ENCODE measurements at places on chromosomes 3 and 15. TPM values are rescaled to one million over a fixed set of nuclear protein-coding genes. Genes with fewer than 3 reads are reported as not detected.

DNA sequence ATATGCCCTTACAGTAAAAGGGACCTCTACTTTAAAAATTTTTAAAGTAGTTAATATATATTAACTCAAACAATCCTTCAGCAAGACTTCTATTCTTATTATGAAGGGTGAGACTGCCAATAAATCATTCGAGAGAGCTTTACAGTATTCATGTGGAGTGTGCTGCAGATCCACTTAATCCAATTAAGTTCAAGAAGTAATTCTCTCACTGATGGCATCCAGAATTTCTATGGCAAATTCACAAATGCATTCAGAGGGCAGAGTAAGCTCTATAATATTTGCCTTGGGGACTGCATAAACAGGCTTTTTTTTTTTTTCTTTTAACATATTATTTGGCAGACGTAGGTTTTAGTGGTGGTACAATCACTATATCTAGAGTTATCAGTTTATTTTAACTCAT is 692.0 kb downstream of the NLGN1 start:
- DNase-seq = no peak

DNA sequence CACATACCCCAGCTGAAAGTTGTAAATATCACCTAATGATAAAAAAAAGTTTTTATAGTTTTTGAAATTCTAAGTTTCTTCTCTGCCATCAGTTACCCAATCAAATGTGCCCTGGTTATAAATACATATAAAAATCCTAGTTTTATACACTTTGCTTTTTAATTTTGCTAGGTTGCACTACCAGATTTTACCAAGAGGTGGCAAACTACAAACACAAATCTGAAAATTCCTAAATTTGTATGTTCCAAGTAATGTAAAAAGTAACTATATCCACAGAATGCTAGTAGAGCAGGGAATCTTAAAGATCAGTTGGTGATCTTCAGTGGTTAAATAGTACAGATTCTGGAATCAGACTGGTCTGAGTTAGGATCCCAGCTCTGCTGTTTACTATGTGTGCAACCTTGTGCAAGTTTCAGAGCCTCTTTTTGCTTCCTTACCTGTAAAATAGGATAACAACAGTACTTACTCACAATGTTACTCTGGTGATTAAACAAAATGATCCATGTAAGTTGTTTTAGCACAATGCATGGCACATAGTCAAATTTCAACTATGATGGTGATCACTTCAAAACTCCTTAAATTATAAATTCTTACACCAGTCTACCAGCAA is 11.0 kb downstream of the TRPM7 start:
- DNase-seq = no peak

DNA sequence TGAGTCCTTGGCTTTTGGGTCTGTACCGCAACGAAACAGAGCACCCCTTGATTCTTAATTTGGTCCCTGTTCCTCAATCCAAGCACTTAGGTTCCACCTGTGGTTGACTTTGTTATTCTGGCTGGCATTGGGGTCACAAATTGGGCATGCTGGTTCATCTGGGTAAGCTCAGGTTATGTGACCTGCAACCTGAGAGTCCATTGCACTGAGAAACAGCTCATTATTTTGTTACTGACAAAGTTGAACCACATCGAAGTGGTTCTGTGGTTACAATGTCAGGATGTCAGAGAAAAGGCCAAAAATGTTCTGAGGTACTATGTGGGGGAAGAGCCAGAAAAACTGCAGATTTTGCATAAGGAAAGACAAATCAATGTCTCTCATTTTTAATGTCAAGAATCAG is 74.2 kb downstream of the ZNF621 start:
- no peak for DNase-seq

- no peak for DNase-seq
These were observed 68.3 kb upstream of the TBC1D5 start for GRCh38 chr3:17810759-17811158.

- no peak for DNase-seq
These were observed 148.0 kb upstream of the TPM1 start for GRCh38 chr15:62894322-62895085.

- no peak for DNase-seq
These were observed 28.4 kb downstream of the RASGRP1 start for GRCh38 chr15:38536201-38536676.

- DNase-seq = no peak
These were observed 10.4 kb downstream of the ARF4 start for GRCh38 chr3:57586778-57587177.

- DNase-seq = no peak
These were observed 22.4 kb downstream of the IDH2 start for GRCh38 chr15:90079619-90080457.

DNA sequence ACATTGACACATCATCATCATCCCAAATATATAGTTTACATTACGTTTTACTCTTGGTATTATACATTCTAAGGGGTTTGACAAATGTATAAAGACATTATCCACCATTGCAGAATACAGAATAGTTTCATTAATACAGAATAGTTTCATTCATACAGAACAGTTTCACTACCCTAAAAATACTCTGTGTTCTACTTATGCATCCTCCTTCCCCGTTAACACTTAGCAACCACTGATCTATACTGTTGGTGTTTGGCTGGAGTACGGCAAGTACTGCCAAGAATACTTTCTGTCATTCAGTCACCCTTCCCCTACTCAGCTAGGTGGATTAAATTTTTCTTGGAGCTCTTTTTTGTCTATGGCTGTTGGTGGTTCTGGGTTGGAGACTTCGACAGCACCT is 33.4 kb downstream of the LEKR1 start:
- no peak for DNase-seq

DNA sequence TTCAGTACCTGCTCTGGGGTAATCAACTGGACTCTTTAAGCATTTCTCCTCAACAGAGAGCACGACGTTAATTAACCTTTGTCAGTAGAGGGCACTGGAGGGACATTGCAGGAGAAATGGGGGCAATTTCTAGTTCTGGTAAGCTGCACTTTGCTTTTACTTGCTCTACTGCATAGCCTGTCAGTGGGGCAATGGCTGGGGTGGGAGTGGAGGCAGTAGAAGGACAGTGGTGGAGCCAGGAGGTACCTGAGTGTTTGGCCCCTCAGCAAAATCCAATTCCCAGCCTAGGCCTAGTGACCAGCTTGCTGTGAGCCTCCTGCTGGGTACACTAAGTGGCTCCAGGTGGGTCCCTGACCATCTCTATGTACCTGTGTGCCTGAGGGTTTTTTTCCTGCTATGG is 18.3 kb upstream of the MED12L start:
- DNase-seq = no peak

DNA sequence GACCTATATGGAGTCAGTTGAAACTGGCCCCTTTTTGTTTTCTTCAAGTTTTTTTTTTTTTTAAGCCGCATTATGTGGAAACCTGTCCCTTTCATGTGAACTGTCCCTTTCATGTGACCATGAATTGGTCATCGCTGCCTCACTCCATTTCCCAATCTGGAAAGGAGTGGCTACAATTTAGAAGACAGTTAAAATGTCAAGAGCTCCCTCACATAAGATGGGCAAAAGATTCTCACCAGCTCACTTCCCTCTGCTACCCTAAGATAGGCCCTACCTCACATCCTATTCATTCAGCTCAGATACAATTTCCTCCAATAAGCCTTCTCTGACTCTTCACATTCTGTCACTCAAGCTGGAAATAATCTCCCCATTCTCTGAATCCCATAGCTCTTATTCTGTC is 111.3 kb upstream of the BCL6 start:
- DNase-seq = no peak

- DNase-seq = no peak
These were observed 53.8 kb downstream of the CMTM6 start for GRCh38 chr3:32448686-32449474.

DNA sequence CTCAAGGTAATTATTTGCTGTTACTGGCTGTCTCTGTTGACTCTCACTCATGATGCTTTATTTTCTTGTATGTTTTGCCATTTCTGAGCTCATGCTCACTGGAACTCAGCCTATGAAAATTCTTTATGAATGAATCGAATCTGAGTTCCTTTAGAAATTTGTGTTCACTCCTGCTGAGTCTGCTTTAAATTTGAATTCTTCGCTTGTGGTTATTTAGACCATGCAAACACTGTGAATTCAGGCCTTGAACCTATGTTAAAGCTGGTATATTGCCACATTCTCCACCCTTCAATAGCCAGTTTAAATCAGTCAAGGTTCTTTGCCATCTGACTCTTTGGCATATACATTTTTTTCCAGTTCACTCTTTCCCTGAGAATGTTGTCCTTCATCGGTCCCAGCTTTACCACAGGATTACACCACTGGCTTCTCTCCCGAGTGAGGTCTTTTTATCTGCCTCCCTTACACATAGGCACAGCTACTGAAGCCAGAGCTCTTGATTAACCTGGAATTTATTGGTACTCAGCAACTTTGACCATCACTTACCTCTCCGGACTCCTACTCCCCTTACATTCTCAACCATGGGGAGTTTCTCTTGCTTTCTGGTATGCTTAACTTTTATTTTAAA is 400.6 kb downstream of the VPS13C start:
- DNase-seq = no peak

DNA sequence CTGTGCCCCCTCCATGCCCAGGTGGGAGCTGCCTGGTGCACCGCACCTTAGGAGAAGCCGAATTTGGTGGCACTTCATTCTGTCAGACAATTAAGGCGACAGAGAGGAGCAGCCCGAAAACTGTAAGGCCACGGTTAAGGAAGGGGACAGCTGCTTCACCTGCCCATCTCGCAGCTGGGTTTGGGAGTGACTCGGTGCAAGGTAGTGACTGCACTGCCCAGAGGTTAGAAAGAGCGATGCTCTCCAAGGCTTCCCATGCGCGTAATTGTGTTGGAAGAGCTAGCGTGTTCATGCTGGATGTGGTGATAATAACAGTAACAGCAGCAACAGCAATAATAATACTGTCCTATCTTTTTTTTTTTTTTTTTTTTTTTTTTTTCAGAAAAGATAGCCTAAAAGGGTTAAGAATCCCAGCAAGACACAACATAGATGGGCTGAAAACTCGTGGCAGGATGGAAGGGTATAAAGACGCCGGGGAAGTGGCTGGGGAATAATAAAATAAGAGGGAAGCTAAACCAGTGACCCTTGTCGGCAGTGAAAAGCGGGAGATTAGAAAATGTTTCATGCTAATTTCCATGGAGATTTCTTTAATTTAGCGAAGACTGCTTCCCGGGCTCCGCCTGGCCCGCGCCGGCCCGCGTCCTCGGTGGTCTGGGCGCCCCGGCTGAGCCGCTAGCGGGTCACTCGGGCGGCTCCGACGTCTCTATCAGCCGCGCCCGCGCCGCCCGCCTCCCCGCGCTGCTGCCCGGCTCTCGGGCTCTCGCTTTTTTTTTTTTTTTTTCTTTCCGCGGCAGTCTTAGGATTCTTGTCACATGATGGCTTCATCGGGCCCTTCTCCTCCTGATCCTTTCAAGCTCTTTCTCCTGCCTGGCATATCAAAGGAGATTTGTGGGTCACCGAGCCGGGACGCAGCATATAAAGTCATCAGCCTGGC is 617.1 kb downstream of the NR2F2 start:
- no peak for DNase-seq

- no peak for DNase-seq
These were observed 19.3 kb downstream of the LMCD1 start for GRCh38 chr3:8520816-8521403.

- DNase-seq = no peak
These were observed 4.2 kb downstream of the CAPN3 start for GRCh38 chr15:42363487-42363886.

DNA sequence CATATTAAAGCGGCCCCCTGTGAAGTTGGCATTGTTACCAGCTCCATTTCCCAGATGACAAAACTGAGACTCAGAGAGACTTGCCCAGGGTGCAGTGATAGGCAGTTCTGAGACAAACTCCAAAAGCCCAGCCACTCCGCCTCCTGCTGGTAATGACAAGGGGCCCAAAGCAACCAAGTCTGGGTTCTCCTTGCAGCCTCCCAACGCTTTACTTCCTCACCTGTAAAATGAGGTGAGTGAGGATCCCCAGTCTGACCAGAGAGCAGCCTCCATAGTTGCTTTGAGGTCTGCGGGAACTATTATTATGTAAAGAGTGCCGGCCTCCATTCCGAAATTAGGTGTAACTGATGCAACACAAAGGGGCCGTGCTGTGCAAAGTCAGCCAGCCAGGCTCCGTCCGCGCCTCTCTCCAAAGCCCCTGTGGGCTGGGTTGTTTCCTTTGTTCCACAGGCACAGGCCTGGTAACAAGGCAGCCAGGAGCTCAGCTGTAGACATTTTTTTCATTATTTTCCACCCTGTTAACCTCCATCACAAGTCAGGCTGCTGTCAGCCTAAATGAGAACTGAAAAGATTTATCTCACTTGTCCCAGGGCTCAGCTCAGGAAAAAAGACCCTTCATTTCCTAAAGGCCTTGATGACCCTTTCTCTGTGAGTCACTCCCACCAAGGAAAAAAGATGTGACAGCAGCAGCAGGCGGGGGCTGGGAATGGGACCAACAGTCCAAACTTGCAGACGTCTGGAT is 139.1 kb upstream of the RAD18 start:
- no peak for DNase-seq

DNA sequence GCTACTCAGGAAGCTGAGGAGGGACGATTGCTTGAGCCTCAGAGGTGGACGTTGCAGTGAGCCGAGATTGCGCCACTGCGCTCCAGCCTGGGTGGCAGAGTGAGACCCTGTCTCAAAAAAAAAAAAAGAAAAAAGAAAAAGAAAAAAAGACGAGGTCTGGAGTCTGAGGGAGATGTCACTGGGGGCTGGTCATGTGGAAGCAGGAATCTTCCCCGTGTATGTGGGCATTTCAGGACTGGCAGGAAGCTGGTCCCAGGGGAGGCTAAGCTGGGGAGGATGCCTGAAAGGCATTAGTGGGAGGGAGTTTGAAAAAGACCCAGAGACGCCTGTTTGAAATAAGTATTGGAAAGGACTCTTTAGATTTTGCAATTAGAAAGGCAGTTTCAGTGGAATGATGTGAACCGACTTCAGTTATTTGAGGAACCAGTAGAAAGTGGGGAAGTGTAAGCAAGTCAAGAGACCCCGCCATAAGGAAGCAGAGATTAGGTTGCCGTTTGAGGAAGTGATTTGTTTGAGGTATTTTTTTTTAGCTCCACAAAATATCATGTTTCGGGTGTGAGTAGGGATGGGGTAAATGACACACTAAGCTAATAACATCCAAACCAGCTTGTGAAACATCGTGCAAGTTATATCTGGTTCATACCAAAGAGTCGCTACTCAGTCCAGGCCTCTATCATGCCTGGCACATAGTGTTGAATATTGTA is 55.5 kb downstream of the ST6GAL1 start:
- no peak for DNase-seq

- DNase-seq = peak; percentile 68
These were observed 36.3 kb upstream of the PLA2G4E start for GRCh38 chr15:42056934-42057798.

GRCh38 chr15:57878573-57878972 is 172.1 kb downstream of the POLR2M start:
- DNase-seq = no peak

GRCh38 chr3:71102111-71102983 is 481.2 kb downstream of the FOXP1 start:
- no peak for DNase-seq

- no peak for DNase-seq
These were observed 412.4 kb downstream of the RAP2B start for GRCh38 chr3:153574445-153574844.

GRCh38 chr15:64568765-64569164 is 108.4 kb downstream of the ZNF609 start:
- no peak for DNase-seq

The SLC2A2 gene
- total RNA-seq = 351 TPM

The PRICKLE2 gene
- total RNA-seq = 3.6 TPM

The GOLGA8M gene
- total RNA-seq = 6.8 TPM

The PCOLCE2 gene
- total RNA-seq = 8.2 TPM

The GOLGA6L10 gene
- total RNA-seq = 0.48 TPM

The UQCRC1 gene
- total RNA-seq = 232 TPM

The MTMR10 gene
- 26.6 TPM for total RNA-seq

The KNG1 gene
- 1,019 TPM for total RNA-seq

Measured in left lobe of liver (tissue), 2 donors.